Activated CD4-positive, alpha-beta T cell treated with anti-CD3 and anti-CD28 coated beads, Interleukin-10, Interleukin-2, amounts not matched to agents 100 ng/mL and 50 ng/mL, durations not matched to agents 16 hours and 8 hours (primary cell): ENCODE measurements at places on chromosomes 1 and 21.

GRCh38 chr1:201599548-201599947 is 60.6 kb downstream of the NAV1 start:
- DNase-seq: no peak

GRCh38 chr21:37253991-37254390 is 13.1 kb downstream of the VPS26C start:
- DNase-seq: no peak

- no peak for DNase-seq
Measured at GRCh38 chr21:25371841-25372425, 235.3 kb downstream of the MRPL39 start.

- no peak for DNase-seq
Measured at GRCh38 chr1:116400780-116401179, 27.7 kb downstream of the ATP1A1 start.

DNA sequence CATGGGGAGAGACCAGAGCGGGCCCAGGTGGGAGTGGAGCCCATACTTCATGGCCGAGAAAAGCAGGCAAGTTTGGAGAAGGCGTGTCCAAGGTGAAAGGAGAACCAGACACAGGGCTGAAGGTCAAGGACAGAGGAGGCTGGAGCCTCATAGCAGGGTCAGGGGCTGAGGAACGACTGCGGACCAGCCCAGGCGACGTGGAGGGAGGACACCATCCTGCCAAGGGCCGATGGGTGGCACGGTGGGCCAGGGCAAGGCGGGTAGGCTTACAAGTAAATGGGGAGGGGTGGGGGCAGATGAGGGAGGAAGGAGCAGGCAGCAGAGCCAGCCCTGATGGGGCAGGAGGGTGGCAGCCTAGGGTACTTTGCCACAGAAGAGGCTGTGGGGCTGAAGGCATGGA is 18.2 kb upstream of the GPR153 start:
- no peak for DNase-seq

DNA sequence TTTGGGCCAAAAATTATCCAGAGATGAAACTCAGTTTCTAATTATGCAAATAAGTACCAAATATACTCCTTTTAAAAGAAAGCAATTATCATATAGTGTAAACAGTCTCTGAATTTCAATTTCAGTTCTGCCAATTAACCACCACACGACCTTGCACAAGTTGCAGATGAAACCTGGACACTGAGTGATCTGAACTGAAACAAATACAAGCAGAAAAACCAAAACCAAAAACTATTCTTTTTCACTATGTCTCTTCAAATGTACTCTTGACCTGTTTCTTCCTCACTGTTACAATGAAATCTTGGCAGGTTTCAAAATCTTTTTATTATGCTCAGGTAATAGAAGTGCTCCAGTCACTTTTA is 79.2 kb downstream of the TYW3 start:
- no peak for DNase-seq

DNA sequence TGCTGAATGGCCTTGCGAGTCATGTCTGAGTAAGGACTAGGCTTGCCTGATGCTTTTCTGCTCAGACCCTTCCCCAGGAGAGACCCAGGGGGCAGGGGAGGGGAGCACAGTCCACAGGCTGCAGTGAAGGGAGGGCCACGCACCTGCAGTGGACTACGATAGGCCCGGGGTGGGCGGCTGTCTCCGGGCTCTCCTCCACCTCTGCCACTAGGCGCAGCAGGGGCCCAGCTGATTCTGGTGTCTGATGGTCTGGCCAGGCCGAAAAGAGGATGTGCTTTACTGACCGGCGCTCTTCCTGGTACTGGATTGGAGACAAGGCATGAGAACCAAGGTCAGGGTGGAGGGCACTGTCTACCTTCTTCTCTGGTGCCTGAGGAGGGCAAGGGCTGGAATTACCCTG is 7.9 kb upstream of the ARL8A start:
- no peak for DNase-seq

GRCh38 chr1:178048883-178049282 is 45.0 kb upstream of the RASAL2 start:
- no peak for DNase-seq

- DNase-seq: no peak
Measured at GRCh38 chr1:76095802-76096201, 21.3 kb downstream of the ST6GALNAC3 start.

DNA sequence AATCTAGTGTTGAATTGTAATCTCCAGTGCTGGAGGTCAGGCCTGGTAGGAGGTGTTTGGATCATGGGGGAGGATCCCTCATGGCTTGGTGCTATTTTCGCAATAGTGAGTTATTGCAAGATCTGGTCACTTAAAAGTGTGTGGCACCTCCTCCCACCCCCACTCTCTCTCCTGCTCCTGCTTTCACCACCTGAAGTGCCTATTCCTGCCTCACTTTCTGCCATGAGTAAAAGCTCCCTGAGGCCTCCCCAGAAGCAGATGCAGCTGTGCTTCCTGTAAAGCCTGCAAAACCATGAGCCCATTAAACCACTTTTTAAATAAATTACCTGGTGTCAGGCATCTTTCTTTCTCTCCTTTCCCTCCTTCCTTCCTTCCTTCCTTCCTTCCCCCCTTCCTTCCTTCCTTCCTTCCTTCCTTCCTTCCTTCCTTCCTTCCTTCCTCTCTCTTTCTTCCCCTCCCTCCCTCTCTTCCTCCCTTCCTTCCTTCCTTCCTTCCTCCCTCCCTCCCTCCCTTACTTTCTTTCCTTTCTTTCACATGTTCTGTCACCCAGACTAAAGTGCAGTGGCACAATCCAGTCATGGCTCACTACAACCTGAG is 172.4 kb downstream of the C1orf21 start:
- no peak for DNase-seq
